ENCODE measurements at places on chromosomes 16 and 17.

DNA sequence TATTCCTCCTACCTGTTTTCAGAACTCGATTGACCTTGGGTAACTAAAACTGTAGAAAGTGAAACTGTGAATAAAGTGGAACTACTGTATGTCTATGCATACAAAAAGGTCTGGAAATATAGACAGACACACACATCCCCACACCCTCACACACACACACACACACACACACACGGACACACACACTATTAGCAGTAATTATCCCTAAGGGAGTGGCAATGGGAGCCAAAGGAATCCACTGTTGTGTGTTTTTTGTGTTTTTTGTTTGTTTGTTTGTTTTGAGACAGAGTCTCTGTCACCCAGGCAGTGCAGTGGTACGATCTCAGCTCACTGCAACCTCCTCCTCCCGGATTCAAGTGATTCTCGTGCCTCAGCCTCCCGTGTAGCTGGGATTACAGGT, 26.6 kb upstream of the SRCIN1 start:
- DNase-seq: no peak

- DNase-seq: no peak
Measured at GRCh38 chr17:42132941-42133340, 10.3 kb downstream of the HSPB9 start.

GRCh38 chr16:20253825-20254224, 73.5 kb downstream of the GP2 start:
- no peak for DNase-seq

- no peak for DNase-seq
Measured at GRCh38 chr16:7861891-7862582, 529.4 kb downstream of the RBFOX1 start.

DNA sequence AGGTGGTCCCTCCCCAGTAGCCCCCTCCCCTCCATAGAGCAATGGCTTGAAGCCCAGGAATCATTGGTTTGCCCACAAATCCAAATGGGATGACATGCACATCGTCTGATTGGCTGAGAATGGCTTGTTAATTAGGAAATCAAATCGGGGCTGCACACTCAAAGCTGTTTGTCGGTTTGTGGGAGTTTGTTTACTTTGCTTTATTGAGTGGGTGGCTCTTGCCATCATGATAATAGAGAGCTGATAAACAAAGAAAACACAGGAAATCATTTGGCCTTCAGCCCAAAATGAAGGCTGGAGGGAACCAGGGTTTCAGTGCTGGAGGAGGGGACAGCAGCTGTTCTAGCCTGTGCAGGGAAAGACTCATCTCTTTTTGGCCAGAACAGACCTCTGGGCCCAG, 316.3 kb downstream of the CBLN1 start:
- no peak for DNase-seq

GRCh38 chr16:49806446-49806845, 49.5 kb downstream of the ZNF423 start:
- no peak for DNase-seq

DNA sequence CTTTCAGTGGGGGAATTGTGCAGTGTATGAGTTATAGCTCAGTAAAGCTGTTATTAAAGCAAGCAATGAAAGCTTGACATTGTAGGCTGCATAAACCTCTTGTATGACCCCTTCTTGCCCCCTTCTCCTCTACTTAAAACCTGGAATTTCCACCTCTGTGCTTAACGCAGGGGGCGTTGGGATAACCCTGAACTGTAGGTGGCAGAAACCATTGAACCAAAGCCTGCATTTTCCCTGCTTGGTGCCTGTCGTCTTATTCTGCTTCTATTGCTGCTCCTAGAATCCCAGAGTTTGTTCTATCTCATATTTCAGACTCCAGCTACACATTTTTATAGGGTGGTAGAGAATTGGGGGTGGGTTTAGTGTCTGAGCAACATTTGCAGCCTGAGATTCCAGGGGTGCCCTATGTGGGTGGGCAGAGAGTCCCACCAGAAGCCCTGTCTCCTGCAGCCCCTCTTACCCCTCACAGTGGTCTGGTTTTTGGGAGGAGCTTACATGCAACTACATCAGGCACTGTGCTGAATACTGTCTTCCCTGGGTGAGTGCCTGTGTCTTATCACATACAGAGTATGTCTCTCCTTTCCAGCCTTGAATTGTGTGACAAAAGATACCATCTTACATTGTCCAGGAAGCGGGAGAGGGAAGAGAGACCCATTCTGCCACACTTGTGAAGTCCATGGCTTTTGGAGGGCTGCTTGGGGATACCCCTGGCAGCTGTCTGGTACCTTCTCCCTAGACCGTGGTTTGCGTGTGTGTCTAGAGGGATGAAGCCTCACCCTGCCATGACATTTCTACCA, 407.7 kb upstream of the EEF2KMT start:
- no peak for DNase-seq

GRCh38 chr17:35028531-35029262, 34.8 kb downstream of the RFFL start:
- no peak for DNase-seq

DNA sequence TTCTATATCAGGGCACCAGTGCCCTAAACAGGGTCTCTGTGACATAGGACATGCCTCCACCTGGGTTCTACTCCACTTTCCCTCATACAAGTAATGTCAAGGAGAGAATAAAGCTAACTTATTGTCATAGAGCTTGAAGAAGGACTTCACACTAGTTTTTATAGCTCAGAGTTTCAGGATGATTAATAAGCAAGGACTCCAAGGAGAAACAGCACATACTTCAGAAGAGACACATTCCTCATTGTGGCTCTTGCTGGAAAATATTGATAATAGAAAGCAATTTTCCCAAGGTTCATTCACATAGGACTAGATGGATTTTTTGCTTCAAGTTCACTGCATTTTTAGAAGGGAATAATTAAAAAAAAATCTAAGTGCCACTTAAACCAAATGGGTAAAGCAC, 133.3 kb downstream of the CA10 start:
- DNase-seq: no peak

GRCh38 chr17:1275962-1276736, 3.3 kb upstream of the TRARG1 start:
- no peak for DNase-seq

- no peak for DNase-seq
Measured at GRCh38 chr16:87138738-87139267, 178.4 kb downstream of the C16orf95 start.

DNA sequence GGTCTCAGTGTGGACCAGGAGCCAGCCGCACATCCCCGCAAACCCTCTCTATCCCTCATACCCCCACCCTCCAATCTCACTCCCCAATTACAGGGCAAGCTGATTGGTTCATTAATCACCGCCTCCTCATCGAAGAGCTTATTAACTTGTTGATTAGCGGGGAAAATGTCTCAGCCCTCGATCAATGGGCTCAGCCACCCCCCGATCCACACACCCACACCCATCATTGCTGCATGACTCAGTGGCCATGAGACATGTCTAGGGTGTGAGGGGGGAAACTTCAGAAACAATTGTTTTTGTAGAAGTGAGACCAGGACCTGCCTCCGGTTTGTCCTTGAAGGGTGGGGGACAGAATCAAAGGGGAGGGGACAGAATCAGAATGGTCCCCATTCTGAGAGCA, 2.5 kb upstream of the PYY start:
- no peak for DNase-seq

- no peak for DNase-seq
Measured at GRCh38 chr16:84323606-84324005, 28.9 kb downstream of the WFDC1 start.

DNA sequence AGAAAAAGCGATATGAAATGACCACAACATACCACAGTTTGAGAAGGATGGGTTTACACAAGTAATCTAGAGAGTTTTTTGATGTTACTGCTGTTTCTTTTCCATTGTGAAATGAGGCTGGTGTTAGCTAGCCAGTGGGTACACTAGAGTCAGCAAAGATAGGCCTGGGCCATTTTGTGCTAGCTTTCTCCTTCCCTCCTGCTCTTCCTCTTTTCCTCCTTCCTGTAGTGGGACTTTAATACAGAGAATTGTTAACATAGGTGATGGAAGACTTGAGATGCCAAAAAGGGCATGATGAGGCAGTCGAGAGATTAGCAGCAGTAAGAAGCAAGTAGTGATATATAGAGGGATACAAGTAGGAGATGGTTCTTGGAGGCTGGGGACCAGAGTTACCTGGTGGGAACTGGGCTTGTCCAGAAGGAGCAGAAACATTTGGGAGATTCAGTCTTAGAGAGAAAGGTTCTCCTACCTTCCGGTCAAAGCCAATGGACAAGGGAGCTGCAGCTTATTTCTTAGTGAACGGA, 7.7 kb downstream of the NSRP1 start:
- DNase-seq: no peak

- no peak for DNase-seq
Measured at GRCh38 chr16:83968891-83969649, 1.0 kb downstream of the NECAB2 start.

GRCh38 chr16:85420501-85421337, 192.4 kb upstream of the GSE1 start:
- peak; percentile 62 for DNase-seq

DNA sequence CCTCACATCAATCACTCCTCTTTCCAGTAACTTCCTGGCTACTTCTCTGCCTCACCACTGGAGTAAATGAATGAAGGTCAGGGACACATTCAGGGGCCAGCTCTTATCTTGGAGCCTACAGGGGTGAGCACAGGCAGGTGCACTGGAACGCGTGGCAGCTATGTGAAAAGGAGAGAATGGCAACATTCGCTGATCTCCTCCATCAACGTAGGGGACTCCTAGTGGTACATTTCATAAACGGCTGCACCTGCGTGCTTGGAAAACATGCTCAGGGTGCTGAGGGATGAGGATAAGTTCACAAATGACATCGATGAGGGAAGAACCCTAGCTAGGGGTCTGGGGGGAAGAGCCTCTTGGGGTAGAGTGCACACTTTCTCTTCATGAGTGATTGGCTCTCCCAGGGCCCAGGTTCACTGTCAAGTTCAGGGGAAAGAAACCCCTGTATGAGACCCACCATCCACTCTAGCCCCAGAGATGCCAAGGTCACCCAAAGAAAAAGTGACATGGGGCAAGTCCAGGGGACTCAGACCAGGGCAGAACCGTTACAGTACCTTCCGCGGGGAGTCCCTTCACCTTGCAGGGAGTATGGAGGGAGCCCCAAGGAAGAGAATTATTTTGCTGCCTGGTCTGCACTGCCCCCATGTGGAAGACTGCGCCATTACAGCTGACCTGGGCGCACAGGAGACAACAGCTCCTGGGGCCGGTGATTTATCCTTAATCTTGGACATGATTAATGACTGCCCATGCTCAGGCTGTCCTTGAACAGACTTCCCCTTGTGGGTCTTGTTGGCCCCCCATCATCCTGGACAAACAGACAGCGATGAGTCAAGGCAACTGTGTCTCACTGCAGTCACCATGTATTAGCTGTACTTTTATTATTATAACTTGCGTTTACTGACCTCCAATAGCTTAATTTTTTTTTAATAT, 30.1 kb downstream of the VAC14 start:
- peak; percentile 32 for DNase-seq
